ENCODE measurements at places on chromosomes 5 and 9.

DNA sequence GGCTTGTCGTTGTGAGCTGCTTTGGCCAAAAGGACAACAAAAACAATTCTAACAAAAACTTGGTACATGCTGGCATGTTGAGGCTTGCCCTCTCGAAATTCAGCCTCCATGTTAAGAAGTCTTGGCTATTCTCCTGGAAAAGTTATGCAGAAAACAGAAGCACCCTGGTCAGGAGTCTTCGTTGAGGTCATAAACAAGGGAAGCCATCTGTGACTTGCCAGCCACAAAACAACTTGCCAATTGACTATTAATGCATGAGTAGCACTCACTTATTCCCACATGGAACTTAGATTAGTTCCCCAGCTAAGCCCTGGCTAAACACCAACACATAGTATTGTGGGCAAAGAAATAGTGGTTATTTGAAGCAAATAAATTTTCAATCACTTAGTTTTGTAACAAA, 521.0 kb upstream of the CHD1 start:
- no peak for DNase-seq

GRCh38 chr9:20649381-20649780, 27.1 kb upstream of the MLLT3 start:
- DNase-seq = no peak

- no peak for DNase-seq
Observed at GRCh38 chr5:117333011-117333410, 758.4 kb upstream of the SEMA6A start.

DNA sequence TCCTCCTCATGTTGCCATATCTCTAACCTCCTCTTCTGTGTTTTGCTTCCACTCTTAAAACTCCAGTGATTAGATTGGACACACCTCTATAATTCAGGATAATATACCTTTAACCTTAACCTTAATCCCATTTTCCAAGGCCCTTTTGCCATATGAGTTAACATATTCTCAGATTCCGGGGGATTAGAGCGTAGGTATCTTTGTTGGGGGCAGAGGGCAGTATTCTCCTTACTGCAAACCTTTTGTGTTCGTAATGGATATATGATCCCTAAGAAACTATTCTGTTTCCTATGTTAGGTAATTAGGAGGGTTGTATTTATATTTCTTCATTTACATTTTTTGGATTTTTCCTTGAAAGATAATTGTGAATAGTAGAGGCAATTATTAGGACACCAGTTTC, 99.5 kb downstream of the VPS13A start:
- no peak for DNase-seq

DNA sequence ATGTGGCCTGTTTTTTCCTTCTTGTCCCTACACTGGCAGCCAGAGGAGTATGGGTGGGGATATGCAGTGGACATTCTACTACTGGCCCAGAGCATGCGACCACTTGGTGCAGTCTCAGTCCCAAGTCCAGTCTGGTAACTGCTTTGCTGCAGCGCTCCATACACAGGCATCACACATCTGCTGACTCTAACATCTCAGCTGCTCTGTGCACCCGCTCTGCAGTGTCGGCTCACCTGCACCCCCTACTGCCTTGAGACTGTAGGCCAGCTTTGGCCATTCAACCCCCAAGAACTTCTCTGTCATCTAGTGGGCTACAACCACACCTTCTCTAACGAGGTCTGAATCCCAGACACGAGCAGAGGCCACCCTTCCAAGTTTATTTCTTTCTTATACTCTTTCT, 46.4 kb upstream of the SLCO6A1 start:
- no peak for DNase-seq

- peak; percentile 38 for DNase-seq
Observed at GRCh38 chr9:6788162-6789016, 30.6 kb downstream of the KDM4C start.

DNA sequence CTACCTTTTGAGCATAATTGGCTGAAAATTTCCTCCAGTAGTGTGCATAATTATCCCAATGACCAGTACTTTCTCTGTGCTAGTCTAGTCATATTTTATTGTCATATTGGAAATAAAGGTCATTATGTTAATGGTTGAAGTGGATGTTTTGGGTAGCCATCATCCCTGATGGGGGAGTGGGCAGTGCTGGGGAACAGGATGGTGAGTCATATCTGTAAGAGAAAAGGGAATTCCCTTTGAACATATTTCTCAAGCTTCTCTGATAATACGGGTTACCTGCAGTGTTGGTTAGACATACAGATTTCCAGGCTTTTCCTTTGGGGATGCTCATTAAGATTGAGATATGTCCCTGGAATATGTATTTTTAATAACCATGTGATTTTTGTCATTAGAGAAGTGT, 33.3 kb upstream of the SPATA31D4 start:
- no peak for DNase-seq

All from hippocampal formation (tissue), 2 donors.